COR-L47 (cell line): ENCODE measurements at places on chromosomes 2 and 18.

DNA sequence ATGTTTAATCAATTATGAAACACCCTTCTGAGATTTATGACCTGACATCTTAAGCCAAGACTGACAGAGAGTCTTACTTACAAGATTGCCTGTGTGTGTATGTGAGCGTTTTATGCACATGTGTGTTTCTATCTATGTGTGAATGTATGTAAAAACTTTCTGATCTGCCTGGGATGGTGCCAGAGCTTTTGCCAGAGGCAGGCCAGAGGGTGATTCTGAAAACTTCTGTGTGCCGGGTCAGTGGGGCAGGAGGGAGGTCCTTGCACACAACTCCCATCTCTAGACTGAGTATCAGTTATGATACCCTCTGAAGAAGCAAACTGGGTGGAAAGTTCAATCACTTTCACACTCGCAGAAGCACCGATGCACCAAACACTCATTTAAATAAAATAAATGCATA lies 335.0 kb upstream of the NT5C1B start:
- no peak for DNase-seq

- no peak for DNase-seq
Observed at GRCh38 chr2:191866195-191866594, 19.3 kb upstream of the CAVIN2 start.

DNA sequence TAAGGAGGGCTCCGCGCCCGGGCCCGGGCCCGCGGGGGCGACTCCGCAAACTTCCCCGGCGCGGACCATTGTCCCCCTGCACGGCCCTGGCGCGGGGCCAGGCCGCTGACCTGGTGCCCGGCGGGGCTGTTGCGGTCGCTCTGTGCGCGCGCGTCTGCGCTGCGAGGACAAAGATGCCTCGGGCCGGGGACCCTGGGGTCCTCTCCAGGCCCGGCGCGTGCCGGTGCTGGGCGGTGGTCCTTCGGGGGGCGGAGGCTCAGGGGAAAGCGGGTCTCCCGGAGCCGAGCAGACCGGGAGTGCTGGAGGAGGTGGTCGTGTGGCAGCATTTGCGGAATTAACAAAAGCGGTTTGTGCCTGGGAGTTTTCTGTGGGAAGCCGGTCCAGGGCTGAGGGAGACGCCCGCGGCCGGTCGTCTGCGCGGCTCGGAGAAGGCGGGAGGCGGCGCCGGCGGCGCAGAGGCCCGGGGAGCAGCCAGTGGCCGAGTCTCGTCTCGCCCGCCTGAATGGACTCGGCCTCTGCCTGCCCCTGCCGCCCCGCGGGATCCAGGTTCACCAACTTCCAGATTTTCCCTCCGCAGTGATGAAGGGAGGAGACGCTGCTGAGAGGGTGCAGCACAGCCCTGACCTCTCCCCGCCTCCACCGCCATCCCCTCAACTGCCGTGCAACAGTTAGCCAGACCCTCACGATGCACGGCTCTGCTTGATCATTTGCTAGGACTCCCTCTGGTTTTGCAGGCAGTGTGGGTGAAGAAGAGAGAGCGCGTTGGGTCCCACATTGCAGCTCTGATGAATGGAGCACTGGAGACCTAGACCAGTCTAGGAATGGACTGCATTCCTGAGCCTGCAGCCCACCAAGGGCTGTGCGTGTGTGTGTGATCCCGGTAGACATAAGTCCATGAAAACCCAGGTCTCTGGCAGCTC lies 705 bp downstream of the EFR3B start:
- DNase-seq = peak; percentile 57

- no peak for DNase-seq
Observed at GRCh38 chr2:2686222-2686621, 355.1 kb upstream of the MYT1L start.

DNA sequence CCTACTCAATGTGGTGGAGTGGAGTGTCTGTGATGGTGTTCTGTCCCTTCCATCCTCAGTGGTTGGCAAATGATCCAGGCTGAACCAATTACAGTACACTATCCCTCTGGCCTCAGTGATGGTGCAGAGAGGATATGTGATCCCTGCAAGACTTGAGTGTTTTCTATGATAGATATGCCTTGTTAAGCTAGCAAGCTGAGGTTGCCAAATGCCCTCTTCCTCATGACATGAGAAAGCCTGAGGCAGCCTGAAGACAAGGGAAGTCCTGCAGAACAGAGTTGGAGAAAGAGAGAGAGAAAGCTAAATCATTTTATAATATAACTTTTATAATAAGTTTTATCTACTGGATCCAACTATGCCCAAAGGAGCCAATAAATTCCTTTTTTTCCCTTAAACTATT lies 41.6 kb upstream of the GORASP2 start:
- no peak for DNase-seq

- DNase-seq = peak; percentile 63
Observed at GRCh38 chr2:156189143-156189542, 143.4 kb downstream of the NR4A2 start.

GRCh38 chr2:105407946-105408743 lies 9.3 kb upstream of the FHL2 start:
- DNase-seq = no peak

DNA sequence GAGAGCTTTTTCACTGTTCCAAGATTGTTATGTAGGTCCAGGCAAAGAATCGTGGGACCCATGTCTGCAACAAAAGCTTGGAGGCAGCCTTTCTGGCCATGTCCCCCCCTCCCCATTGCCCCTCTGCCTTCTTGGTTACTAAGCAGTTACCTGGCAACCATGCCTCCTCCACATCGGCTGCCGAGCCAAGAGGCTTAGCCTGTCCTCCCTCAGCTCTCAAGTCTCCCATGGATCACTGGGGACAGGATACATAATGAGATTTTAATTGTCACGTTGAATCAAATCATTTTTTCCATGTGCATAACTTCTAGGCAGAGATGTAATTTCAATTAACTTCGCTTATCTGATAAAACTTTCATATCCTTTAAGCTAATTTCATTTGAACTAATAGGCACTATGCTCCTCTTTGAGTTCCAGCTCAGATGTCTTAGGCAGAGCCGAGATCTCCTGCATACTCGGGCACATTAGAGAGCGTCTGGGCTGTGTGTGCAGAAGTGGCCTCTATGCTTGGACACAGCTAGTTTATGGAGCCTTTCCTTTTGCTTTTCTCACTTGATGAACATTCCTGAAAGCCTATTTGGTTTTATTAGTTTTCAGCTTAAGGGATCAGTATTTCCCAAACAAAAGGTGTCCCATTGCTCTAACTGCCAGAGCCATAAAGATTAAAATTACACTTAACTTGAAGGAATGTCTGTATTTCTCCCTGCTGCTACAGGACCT lies 80.7 kb downstream of the LYPD1 start:
- DNase-seq = no peak

DNA sequence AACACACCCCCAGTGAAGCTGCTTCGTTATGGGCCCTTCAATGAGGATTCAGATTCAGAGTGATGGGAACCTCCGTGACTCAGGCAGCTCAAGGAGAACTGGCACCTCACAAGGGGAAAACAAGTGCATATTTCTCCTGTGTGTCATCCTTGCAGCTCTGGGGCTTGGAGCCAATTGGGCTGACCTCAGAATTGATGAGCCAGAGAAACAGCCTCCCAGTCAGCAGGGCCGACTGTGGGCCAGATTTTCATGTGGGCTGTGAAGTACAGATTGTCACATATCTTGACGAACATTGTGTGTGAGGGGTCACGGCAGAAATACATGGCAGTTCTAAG lies 189.6 kb upstream of the SP5 start:
- no peak for DNase-seq

GRCh38 chr2:230569298-230569697 lies 143.3 kb upstream of the CAB39 start:
- DNase-seq = no peak

GRCh38 chr2:96205888-96206287 lies 2.7 kb downstream of the STARD7 start:
- no peak for DNase-seq

GRCh38 chr2:85396531-85397470 lies 13.4 kb downstream of the CAPG start:
- DNase-seq = no peak

DNA sequence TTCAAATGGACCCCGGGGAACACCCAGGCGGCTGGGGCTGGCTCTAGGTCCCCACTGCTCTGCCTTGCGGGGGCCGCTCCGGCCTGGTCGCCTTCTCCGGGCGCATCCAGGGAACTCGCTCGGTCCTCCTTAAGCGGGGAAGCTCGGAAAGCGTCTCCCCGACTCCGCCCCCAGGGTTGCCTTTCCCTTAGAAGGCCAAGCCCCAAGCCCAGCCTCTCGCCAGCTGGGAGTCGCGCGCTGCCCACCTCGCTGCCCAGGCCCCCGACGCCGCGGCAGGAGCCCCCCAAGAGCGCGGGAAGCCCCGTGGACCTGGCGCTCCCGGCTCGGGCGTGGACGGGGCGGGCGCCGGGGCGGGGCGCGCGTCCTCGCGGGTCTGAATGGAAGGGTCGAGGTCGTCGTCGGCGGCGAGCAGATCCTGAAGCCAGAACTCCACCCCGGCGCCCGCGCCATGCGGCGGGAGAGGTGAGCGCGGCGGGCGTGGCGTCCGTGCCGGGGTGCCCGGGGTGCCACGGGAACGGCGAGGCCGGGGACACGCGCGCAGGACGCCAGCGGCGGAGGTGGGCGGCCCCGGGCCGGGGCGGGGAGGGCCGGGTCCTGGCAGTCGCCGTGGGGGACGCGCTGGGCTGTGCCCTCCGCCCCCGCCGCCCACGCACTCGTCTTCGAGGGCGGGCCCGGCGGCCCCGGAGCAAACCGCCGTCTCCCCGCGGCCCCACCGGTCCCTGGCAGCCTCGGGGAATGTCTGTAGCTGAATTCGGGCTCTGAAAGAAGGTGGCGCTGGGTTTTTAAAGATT lies at the start of gene BOK:
Gene BOK (plus strand): TSS at position 214 of the 791 bp plus-strand sequence. CDS start 739 bp downstream, outside the sequence.
- DNase-seq = no peak
